ENCODE measurements at places on chromosomes 7 and 10.

DNA sequence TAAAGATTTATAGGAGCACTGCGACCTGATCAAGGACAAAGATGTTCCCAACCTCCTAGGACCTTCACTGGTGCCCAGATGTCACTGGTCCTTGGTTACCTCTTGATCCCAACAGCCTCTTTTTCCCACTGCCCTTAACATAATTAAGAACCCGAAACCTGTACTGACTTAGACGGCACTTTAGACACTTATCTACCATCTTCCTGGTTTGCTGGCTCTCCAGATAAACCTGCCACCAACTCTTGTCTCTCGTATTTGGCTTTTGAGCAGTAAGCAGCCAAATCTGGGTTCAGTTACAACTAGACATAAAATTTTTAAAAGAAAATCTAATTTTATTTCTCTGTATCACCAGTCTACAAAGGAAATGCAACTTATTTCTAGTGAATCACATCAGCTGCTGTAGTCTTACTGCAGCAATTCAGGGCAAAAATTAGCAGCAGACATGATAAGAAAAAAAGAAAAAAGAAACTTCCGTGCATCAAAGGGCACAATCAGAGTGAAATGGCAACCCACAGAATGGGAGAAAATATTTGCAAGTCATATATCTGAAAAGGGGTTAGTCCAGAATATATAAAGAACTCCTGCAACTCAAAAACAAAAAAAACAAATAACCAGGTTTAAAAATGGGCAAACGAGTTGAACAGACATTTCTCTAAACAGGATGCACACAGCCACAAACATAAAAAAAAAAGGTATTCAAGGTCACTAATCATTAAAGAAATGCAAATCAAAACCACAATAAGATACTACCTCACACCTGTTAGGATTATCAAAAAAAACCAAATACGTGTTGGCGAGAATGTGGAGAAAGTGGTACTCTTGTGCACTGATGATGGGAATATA, 9.4 kb downstream of the ASB13 start:
- no peak for DNase-seq

DNA sequence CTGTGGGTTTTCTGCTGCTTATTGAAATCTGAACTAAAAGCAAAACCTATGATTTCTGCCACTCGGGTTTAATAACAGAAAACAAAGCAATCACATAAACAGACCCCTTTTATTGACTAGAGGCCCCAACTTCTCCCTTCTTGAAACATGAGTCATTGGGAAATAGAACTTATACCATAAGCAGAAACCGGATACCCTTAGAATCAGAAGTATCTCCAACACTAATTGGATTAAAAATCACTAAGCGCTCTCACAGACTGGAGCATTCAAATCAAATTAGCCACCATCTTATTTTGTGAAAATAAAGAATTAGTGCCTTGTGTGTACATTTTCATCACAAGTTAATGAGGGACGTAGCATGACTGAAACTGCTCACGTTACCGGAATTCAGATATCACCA, 206.9 kb downstream of the WDR11 start:
- DNase-seq = no peak

DNA sequence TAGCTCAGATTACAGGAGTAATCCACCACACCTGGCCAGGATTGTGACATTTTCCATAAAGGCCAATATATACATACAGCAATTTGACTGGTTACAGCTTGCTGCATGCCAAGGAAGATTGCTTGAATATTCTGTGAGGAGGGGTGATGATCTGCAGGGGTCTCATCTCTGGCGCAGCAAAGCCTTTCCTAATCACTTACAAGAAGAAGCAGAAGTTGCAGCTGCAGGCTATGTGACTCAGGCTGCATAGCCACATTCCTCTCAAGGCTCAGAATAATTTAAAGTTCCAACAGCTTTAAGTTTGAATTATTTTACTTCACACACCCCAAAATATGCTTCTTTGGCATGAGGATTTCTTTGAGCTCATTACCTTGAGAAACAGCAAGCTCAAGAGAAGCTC, 11.4 kb upstream of the RASGEF1A start:
- DNase-seq = no peak

DNA sequence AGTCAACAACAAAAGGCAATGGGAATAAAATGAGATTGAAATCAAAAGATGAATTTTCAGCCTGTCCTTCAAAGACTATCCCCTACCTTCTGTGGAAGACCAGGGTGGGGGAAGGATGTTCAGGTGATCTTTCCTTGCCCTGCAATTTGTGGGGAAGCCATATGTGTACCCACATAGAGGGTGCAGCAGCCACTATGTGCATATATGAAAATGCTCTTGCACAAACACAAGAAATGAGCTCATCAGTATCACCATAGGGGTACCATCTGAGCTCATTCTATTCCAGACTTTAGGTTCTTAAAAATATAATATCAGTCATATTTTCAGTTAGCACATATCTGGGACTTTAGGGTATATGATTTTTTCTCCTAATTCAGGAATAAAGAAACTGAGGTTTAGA, 17.7 kb downstream of the GIMAP5 start:
- DNase-seq = no peak

DNA sequence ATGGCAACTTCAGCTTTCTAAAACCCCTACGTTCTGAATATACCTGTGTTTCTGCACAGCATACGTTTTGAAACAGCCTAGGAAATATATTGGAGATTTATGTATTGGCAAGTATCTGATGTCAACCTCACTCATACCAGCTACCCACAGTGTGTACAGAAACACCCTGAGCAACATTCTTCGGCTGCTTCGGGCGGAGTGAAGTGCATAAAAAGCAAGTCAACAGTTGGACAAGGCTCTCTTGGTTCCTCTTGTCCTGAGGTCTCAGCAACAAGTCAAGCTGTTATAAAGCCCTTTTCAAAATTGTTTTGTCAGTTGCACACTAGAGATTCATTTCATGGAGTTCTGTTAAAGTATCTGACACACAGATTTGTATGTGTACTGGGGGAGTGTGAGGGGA, 40.0 kb upstream of the PAPSS2 start:
- no peak for DNase-seq

GRCh38 chr7:151053751-151054150, 3.9 kb downstream of the CDK5 start:
- DNase-seq = no peak

- no peak for DNase-seq
Observed at GRCh38 chr7:159156436-159157245, 12.0 kb upstream of the VIPR2 start.

GRCh38 chr10:98074315-98074911, 44.0 kb upstream of the CRTAC1 start:
- DNase-seq = no peak

GRCh38 chr10:35415505-35415904, 79.2 kb downstream of the CCNY start:
- DNase-seq = no peak

- DNase-seq = no peak
Observed at GRCh38 chr10:46232666-46233065, 54.1 kb upstream of the ANTXRL start.

DNA sequence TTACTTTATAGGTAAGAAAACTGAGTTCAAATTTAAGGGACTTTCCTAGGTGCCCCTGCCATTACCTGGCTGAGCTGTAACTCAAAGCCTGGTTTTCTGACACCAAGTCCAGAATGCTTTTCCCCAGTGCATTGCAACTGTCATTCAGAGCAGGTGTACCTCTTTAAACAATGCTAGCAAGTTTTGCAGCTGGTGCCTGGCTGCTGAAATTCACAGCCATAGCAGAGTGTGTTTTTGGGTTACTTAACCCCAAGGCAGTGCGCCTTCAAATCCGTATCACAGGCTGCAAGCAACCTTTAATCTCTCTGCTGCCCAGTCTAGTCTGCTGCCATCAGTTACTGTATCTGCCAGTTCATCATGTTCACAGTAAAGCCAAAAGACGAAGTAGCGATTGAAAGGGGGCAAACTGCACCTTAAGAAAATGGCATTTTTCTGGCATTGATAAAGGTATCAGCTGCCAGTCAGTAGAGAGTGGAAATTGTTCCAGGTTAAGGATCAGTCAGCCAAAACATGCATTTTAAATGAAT, 265.4 kb downstream of the CSTF2T start:
- no peak for DNase-seq

- DNase-seq = no peak
Observed at GRCh38 chr10:78278058-78278404, 244.4 kb downstream of the RPS24 start.

GRCh38 chr7:157715071-157715937, 378.5 kb downstream of the DNAJB6 start:
- no peak for DNase-seq

DNA sequence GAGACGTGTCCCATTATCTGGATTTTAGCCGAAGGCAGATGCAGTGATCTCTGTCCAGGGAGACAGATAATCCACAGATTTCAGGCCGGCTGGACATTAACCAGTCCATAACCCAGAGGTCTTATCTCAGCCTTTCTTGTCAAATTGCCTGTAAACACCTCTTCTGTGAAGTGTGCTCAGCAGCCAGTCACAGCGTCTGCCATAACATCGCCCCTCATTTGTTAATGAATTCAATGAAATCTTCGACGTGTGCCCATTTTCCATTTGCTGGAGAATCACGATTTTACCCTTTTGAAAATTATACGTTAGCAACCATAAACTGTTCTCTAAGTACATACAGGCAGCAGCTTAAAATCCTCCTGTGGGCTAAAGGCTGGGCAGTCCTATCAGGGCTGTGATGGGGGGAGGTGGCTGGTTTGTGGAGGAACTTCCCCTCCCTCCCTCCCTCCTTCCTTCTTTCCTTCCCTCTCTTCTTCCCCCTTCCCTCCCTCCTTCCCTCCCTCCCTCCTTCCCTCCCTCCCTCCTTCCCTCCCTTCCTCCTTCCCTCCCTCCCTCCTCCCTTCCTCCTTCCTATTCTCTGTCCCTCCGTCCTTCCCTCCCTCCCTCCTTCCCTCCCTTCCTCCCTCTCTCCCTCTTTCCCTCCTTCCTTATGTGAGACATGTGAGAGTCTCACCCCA, 26.6 kb upstream of the FAM20C start:
- no peak for DNase-seq

GRCh38 chr7:148962440-148962822, 65.9 kb downstream of the PDIA4 start:
- DNase-seq = no peak

GRCh38 chr7:51243631-51244030, 73.0 kb downstream of the COBL start:
- DNase-seq = no peak

DNA sequence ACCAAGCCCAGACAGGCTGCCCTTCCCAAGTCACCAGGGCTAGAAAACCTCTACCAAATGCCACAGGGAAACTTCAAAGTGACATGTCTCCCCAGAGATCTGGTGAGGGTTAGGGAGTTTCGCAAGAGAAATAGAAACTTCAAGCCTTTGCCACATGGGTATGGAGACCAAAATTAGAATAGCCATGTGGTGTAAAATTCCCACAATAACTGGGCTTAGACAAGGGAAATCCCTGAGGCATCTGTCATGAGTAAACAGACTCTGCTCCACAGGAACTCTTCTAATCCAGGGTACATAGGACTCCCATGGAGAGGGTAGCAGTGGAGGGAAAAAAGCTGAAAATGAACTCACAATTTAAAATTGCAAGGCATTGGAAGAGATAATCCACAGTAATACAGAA, 14.3 kb downstream of the ADAM12 start:
- no peak for DNase-seq

DNA sequence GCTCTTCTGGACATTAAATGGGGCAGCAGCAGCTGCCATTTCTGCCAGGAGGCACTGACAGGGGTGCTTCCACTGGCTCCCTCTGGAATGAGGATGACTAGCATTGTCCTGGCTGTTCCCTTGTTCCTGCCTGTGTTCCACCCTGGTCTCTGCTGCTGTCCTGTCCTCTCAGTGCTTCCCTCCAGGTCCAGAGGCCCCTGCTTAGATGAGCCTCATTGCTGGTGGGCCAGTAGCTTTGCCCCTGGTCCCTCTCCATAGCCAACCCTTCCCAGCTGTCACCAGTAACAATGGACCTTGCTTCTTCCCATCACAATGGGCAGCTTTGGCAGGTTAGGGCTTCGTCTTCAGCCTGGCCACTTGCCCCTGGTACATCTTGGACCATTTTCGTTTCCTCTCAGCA, 561.1 kb downstream of the TCERG1L start:
- DNase-seq = no peak

GRCh38 chr7:112080441-112080840, 125.8 kb downstream of the DOCK4 start:
- peak; percentile 45 for DNase-seq

DNA sequence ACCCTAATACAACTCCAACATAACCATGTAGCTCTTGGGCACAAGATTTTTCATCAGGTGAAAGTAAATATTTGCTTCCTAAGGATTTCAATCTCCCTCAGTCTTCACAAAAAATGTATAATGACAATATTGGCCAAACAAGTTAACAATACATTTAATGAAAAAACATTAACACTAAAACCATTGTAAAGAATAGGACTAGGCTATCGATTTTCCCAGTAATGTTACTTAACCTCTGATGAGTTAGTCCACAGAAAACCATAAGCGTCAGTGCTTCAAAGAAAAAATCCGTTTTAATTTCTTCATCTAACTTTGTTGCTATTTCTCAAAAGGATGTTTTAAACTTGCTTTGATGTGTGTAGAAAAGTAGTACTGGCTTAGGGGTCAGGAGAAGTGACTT, 1.2 kb downstream of the ZNF33B start:
- no peak for DNase-seq

DNA sequence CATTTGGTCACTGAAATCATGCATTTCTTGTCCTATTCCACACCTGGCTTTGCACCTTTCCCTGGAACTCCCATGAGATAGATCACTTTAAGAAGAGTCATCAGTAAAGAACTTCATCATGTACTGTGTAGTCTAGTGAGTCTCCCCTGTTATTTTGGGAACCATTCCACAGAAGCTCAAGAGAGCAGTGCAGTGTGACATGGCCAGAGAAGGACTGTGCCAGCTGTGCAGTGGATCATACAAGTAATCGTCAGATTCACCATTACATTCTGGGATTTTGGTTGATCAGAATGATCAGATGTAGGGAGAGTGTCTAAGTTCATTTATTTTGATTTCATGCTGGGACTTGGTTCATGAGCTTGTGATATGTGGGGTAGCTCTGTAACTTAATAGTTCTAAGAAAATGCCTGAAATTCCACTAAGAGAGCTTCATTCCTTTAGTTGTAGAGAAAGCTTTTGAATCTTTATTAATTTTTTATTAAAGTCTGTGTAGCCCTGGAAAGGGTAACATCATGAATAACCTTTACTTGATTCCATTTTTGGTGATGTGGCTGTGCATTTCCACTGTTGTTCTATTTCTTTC, 166.8 kb downstream of the SUGCT start:
- DNase-seq = no peak

DNA sequence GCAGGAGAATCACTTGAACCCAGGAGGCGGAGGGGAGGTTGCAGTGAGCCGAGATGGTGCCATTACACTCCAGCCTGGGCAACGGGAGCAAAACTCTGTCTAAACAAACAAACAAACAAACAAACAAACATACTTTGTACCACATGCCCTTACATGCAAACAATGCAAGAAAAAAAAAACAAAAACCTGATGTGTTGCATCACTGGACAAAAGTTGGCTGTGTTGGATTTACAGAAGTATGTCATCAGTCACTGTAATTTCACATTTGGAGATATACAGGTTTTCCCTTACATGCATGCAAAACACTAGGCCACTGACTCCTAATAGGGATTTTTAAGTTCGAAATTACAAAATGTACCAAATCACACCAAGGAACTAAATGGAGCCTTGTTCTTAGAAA, 138.5 kb downstream of the SRPK2 start:
- DNase-seq = no peak

GRCh38 chr10:122018951-122019413, 30.0 kb downstream of the TACC2 start:
- no peak for DNase-seq
